ENCODE measurements at places on chromosomes 1 and 21.

DNA sequence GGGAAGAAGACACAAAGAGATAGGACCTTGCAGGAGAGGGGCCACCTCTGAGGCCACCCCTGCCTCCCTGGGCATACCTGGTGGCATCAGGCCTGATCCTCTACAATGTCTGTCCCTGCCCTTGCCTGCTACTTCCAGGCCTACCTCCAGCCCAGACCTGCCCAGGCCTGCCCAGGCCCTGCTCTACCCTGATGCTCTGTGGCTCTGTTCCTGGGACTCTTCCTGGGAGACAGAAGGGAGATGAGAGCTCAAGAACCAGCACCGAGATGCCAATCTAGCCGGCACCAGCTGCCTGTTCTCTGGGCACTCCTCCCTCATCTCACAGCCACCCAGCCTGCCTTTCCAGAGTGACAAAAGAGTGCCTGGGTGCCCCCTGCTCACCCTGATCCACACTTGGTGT lies 2.7 kb downstream of the CELF3 start:
- DNase-seq: no peak

GRCh38 chr1:997713-997992 lies 2.2 kb downstream of the HES4 start:
- DNase-seq: no peak

- peak; percentile 53 for DNase-seq
Measured at GRCh38 chr1:198669023-198669698, 30.3 kb downstream of the PTPRC start.

- DNase-seq: no peak
Measured at GRCh38 chr1:2433936-2434655, 21.7 kb upstream of the PEX10 start.

DNA sequence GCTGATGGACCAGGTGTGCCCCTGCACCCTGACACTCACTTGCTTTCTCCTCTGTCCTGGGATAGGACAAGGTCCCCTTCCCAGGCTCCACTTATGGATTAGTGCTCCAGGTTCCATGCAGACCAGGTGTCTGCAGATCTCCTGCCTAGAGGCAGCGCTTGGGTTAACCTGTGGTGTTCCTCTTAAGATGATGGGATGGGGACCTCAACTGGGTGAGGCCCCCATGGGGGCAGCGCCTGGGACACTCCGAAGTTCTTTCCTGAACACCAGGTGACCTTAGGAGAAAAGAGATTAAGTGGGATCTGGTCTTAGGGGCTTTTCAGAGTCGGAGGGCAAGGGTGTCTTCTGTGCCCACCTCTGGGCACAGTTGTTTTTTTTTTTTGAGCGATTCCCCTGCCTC lies 21.2 kb downstream of the TNNT2 start:
- no peak for DNase-seq

DNA sequence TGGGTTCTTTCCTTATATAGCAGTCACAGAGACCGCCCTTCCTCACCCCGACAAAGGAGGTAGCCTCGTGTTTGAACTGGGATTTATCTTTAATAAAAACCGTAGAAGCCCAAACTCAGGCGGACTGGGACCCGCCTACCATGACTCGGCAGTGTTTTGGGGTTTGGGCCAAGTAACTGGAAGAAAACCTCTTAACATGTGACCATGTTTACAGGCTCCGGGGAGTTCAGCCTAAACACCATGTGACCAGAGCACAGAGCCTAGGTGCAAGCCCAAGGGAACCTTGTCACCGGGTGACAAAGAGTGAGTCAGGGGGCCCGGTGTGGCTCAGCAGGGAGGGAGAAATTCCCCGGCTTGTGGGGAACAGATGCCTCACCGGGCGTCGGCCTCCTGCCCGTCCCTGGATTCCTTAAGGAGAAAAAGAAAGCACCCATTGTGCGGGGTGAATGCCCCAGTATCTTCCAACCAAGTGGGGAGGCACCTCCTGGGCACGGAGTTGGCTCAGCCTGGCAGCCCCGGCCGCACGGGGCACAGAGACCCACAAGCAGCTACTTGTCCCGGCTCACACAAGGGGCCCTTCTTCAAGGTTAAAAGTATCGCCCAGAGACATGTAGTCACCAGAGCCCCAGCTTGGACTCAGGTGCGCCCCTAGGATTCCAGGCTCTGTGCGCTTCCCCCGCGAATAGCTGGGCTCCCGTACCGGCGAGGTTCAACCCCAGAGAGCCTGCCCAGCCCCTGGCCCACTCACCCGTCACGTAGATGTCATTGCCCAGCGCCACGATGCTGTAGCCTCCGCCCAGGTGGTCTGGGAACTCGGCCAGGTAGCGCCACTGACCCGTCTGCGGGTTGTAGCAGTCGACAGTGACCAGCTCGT lies 1.4 kb downstream of the KLHL21 start:
- DNase-seq: peak; percentile 56

- no peak for DNase-seq
Measured at GRCh38 chr1:42680921-42681683, 1.1 kb upstream of the YBX1 start.

- no peak for DNase-seq
Measured at GRCh38 chr1:182702826-182703524, 18.6 kb upstream of the RGS8 start.

- no peak for DNase-seq
Measured at GRCh38 chr1:205502992-205503391, 1.5 kb upstream of the CDK18 start.

DNA sequence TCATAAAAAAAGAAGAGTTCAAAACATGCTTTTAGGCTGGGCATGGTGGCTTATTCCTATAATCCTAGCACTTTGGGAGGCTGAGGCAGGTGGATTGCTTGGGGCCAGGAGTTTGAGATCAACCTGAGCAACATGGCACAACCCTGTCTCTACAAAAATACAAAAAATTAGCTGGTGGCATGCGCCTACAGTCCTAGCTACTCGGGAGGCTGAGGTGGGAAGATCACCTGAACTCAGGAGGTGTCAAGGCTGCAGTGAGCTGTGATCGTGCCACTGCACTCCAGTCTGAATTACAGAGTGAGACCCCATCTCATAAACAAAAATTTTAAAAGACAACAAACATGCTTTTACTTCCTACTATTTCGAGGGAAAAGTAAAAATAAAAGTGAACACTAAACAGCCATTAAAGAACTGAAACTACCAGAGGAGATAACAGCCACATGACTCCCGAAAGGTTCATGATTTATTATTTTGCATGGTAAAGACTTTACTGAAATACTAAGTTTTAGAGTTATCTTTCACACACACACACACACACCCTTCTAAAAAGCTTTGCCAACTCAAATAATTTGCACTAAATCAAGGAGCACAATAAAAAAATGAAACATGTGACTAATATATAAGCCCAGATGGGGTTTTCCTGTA lies 48.1 kb downstream of the USP1 start:
- DNase-seq: no peak

DNA sequence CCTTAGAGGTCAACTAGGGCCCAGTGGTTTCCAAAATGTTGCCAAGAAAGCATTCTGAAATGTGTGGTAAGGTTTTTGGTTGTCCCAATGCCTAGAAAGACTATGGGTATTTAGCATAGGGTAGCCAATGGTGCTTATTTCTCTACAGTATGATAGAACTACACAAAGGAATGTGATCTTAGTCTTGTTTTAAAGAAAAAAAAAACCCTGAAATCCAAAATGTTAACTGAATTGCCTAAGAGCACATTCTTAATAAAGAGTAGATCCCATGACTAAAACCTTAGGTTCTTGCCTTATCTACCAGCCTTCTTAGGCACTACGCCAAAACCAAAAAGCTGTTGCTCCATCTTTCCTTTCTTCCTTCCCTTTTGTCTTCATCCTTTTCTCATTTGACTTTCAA lies 428.2 kb downstream of the MRPL39 start:
- no peak for DNase-seq

DNA sequence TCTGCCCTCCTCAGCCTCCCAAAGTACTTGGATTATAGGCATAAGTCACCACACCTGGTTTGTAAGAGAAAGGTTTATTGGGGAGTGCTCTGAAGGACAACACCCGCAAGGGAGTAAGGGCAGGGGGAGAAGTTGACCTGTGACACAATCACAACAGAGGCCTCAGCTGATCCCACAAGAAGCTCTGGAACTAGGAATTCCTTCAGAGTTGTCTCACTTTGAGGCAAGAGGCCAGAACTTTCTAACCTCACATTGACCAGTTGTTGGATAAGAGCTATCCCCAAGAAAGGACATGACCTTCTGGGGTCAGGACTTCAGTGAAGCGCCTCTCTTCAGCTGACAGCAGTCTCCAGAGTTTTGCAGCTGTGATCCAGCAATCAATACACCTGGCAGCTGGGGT lies 27.4 kb upstream of the RC3H1 start:
- DNase-seq: no peak

GRCh38 chr1:170857955-170858354 lies 77.4 kb upstream of the MROH9 start:
- DNase-seq: no peak

GRCh38 chr1:61740751-61741700 lies 1.3 kb upstream of the PATJ start:
- no peak for DNase-seq

DNA sequence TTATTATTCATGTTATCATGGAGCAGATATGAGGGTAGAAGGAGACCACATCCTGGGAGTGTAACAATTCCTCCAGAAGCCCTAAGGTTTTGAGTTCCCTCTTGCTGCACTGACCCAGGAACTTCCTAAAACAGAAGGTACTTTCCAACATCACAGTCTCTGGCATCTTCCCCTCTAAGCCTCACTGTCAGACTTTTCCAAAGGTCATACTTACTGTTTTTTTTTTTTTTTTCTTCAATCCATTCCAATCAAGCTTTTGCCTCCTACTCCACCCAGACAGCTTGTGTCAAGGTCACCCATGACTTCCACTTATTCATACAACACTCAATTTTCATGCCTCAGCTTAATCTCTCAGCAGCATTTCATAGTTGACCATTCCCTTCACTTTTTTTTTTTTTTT lies 18.4 kb upstream of the UQCRHL start:
- no peak for DNase-seq

GRCh38 chr21:15560383-15561056 lies 169.3 kb upstream of the USP25 start:
- no peak for DNase-seq

- DNase-seq: no peak
Measured at GRCh38 chr1:24961961-24962861, 32.1 kb upstream of the RUNX3 start.

DNA sequence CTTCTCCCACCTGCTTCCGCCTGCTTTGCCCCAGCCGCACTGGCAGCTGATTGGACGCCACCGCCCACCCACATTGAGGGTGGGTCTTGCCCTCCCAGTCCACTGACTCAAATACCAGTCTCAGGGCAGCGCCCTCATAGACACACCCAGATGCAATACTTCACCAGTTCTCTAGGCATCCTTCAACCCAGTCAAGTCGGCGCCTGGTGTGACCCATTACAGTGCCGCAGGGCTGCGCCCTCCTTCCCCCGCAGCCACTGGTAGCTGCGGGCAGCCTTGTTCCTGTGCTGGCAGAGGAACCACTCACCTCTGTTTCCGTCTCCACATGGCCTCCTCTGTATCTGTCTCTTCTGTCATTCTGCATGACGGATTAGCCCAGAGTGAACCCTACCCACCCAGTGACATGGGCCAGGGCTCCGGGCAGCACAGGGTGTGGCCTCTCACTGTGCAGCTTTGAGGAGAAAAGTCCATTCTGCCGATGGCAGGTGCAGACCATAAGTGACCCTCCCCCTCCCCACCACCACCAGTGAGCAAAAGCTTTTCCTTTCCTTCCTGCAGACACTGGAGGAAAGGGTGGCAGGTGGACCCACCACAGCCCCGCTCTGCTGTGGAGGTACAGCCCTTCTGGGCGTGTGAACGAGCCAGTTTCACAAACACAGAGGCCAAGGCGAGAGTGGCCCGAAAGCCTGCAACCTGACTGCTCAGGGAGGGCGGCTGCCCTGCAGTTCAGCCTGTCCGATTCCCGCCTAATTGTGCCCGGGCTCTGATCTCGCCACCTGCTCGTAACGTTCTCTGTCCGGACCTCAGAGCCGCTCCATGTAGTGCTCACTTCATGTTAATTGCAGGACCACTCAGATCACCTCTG lies 57.1 kb downstream of the FAAP20 start:
- DNase-seq: no peak

DNA sequence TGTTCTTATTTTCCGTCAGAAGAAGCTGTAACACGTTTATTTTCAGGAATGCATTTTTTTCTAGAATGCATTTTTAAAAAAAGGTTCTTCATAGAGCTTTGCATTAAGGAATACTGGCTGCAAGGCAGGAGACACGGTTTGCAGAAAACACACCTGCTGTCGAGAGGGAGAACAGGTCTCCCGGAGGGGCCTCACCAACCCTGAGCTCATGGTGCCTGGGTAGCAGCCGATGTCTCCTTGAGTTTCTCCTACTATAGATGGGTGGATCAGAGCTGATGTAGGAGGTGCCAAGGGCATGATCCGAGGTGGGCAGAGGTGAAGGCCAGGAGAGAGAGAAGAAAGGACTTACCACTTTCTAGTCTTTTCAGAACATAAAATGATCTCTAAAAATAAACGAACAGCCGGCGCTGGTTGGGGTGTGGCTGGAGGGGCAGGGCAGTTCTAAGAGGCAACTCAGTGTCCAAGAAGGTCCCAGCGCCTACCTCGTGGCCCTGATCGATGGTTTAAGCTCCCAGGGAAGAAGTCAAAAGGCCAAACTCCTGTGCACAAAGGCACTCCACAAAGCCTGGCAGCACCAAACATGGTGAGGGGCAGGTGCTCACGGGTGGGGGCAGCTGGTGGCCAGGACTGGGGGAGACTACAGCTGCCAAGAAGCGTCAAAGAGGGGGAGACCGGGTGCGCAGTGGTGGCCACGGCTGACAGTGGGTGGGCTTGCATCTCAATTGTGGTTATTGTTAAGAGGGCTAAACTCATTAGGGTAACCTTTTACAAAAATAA lies 12.2 kb downstream of the MORN1 start:
- DNase-seq: no peak

Data from GM06990 (cell line).